ENCODE measurements at places on chromosomes 3 and 15.

GRCh38 chr15:71914092-71914491 is 103.7 kb downstream of the NR2E3 start:
- DNase-seq, result no peak

DNA sequence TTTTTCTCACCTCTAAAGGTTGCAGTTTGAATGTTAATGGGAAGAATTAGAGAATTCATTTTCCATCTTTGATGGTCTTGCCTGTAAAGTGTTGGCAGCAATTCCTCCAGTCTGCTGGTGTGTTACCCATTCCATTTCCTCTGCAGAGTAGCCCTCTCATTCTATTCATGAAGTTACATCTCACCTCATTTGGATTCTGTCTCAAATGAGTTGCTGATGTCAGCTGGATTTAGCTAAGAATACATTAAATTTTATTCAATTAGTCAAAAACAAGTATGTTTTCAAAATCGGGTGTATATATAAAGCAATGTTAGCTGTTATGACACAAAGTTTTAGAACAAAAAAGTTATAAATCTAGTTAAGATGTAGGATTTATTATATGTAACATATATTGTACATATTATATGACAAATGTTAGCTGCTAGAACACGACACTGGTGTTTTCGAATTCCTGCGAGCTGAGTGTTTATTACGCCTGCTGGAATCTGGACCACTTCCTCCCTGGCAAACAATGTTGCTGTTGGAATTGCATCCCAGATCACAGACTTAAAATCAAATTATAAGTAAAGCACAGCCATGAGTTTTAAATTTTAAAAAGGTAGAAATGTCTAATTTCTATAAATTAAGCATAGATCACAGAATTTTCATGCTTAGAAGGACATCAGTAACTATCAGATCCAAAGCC is 516.2 kb downstream of the OCA2 start:
- DNase-seq, result no peak

DNA sequence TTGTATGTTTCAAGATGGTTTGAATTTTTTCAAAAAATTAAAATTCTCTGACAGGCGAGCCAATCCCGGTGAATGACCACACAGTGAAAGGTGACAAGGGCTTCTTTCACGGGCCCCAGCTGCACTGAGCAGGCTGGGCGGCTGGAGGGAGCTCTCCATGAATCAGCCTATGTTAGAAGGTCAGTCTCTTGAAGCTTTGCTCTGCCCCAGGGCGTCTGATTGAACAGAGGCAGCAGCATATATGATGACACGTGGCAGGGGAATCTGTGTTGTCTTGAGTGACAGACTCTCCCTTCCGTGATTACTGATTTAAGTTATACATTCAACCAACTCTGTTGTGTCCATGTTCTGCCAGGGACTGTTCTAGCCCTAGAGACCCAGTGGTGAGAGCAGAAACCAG is 51.5 kb downstream of the ISG20 start:
- no peak for DNase-seq

DNA sequence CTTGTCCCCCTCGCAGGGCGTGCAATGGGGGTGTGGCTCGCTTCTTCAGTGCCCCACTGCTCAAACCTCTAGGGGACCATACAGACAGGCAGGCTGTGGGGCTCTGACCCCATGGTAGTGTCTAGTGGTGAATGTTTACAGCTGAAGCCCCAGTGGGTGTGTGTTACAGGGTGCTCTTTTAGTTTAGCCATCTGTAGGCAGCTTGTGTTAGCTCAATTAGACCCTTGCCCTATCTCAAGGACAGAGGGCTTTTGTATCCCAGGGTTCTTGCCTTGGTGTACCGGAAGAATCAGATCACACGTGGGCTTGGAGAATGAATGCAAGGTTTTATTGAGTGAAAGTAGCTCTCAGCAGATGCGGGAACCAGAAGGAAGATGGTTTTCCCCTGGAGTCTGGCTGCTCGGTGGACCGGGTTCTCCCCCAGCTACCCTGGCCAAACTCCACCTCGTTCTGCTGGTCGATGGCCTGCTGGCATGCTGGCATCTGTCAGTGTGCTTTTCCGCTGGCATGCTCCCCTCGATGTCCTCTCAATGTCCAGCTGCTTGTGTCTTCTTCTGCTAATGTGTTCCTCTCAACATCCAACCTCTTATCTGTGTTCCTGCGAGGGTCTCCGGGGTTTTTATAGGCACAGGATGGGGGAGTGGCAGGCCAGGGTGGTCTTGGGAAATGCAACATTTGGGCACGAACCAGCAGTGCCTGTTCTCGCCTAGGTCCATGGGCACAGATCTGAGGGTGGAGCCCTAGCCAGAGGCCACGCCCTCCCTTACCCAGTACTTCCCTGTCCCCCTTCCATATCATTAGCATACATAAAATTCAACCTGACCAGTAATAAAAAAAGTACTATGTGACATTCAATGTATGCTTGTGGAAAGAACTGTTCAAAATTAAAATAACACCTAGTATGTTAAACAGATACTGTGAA is 6.6 kb downstream of the SPCS1 start:
- no peak for DNase-seq

- no peak for DNase-seq
These were observed 79.2 kb upstream of the FNDC3B start for GRCh38 chr3:171960159-171960558.

DNA sequence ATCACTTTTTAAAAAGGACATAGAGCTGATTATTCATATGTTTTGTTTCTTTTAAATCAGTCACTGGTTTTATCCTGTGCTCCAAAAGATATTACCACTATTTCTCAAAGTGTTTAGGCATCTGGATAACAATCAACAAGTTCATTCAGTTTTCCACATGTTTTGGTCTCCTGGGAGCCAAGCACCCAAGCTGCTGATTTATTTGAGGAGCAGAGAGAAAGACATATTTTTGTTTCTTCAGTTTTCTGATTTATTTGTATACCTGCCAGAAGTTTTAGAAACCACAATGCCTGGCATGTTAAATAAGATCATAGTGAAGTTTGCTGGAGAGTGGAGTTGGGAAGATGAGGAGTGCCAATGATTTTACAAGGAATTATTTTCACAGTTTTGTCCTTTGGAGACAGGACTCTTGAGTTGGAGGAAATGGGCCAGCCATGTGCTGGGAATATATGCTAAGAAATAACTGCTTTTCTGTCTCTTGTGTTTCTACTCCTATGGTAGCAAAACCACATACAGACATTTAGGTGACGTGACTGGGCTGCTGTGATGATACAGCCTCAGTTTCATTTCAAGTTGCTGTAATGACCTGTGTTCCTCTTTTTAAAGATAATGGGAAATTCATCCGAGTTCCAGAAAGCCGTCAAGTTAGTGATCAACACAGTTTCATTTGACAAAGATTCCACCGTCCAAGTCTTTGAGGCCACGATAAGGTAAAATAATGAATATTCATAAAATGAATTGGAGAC is 11.7 kb downstream of the EDEM1 start:
- peak; percentile 94 for DNase-seq
